ENCODE measurements at places on chromosomes 12 and 14. TPM values are rescaled to one million over a fixed set of nuclear protein-coding genes. Genes with fewer than 3 reads are reported as not detected.

- peaks cover 19% of the 10 kb centered on the region for H3K4me1 ChIP-seq
- no peaks in the 10 kb centered on the region for H3K27me3 ChIP-seq
- H3K4me3 ChIP-seq, result no peak overlapping the region
- H3K27ac ChIP-seq, result no peak overlapping the region
- H3K36me3 ChIP-seq, result no peaks in the 10 kb centered on the region
Observed at GRCh38 chr14:73467800-73468199, 9.5 kb upstream of the NUMB start.

Gene CBLN3
- total RNA-seq, result 1.7 TPM

Gene CACNA1C
- not detected for total RNA-seq

DNA sequence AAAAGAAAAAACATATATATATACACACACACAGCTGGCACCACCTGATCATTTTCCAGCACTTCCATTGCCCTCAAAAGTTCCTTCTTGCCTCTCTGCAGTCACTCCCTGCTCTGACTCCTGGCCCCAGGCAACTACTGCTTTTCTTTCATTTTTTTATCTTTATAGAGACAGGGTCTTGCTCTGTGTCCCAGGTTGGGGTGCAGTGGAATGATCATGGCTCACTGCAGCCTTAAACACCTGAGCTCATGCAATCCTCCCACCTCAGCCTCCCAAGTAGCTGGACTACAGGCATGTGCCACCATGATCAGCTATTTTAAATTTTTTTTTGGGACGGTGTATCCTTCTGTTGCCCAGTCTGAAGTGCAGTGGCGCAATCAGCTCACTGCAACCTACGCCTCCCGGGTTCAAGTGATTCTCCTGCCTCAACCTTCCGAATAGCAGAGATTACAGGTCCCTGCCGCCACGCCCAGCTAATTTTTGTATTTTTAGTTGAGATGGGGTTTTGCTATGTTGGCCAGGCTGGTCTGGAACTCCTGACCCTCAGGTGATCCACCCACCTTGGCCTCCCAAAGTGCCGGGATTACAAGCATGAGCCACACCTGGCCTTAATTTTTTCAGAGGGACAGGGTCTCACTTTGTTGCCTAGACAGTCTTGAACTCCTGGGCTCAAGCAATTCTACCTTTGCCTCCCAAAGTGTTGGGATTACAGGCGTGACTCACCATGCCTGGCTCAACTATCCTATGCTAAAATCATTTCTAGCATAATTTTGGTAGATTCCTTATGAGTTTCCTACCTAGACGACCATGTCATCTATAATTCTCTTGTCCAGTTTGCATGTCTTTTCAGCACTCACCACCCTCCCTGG is 7.8 kb downstream of the HSP90AA1 start:
- peaks cover 80% of the 10 kb centered on the region for H3K36me3 ChIP-seq
- peak overlapping the region; percentile 82 for H3K27ac ChIP-seq
- H3K27me3 ChIP-seq, result no peaks in the 10 kb centered on the region
- H3K4me1 ChIP-seq, result peaks cover 12% of the 10 kb centered on the region

DNA sequence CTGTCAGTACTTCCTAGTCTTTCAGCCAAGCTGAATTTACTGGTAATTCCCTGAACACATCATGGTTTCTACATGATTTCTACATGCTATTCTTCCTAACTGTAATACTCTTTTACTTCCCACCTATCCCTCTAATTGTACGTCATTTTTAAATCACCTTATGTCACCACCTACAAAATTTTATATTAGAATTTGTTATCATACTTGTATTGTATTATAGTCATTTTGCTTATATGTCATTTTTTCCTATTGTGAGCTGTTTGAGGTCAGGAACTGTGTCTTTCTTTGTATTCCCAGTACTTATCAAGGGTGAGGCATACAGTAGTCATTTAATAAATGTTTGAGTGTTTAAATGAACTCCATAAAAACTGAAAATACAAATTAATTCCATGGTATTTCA is 86.6 kb downstream of the USP15 start:
- peaks cover 24% of the 10 kb centered on the region for H3K36me3 ChIP-seq
- no peak overlapping the region for H3K4me3 ChIP-seq
- peak overlapping the region; percentile 6 for H3K27ac ChIP-seq
- H3K27me3 ChIP-seq, result no peaks in the 10 kb centered on the region

- H3K27ac ChIP-seq, result no peak overlapping the region
- H3K4me1 ChIP-seq, result no peaks in the 10 kb centered on the region
- no peak overlapping the region for H3K4me3 ChIP-seq
- no peaks in the 10 kb centered on the region for H3K36me3 ChIP-seq
Observed at GRCh38 chr12:28865776-28866175, 283.3 kb upstream of the FAR2 start.

DNA sequence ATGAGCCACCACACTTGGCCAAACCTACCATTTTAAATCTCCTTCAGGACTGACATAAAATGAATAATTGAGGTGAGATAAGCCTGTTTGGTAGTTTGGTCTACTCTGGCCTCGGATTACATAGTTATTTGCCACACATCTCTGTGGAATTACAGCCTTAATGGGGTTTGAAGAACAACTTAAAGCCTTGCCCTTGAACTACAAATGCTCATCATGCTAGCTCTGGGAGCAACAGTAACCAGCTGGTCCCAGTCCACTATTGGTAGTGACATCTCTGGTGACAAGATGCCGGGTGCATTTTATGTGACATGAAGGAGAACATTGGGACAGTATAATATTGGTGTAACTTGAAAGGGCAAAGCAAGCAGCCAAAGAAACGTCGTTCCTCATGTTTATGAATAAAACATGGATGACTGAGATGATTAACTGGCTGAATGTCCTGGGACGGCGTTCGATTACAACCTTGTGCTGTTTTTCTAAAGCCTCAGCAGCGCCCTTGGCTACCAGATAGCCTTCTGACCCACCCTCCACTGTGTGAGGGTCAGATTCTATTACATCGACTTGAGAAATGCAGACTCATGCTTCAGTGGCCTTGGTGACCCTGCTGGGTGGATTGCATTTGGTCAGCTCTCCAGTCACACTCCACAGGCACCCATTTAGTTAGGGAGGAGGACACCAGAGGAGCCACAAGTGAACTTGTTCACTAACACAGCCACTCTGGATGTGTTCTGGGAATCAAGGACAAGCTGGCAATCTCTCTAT is 41.5 kb downstream of the BEST3 start:
- no peak overlapping the region for H3K4me3 ChIP-seq
- peaks cover 7% of the 10 kb centered on the region for H3K27me3 ChIP-seq
- no peak for DNase-seq
- H3K4me1 ChIP-seq, result no peaks in the 10 kb centered on the region
- no peaks in the 10 kb centered on the region for H3K36me3 ChIP-seq

Gene ADSS1
- 10.0 TPM for total RNA-seq
